Amniotic epithelial cell (primary cell): ENCODE measurements at places on chromosomes 13 and 19.

DNA sequence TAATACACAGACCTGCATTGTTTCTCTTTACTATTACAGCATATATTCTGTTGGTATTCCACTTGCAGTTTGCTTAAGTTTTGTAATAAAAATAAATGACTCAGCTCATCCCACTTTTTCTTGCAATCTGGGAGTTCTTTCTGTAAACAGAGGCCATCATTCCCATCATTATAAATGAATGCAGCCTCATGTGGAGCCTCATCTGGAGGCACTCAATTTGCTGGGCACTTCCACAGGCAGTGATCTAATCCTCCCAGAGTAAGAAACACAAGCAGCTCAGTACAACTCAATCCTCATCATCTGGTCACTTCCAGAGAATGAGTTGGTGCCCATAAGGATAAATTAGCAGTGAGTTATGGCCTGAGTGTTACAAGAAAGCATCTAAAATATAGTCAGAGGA is 2801.9 kb downstream of the PCDH9 start:
- peak; percentile 57 for DNase-seq

GRCh38 chr19:46063201-46063600 is 22.4 kb upstream of the IGFL4 start:
- DNase-seq = no peak

- DNase-seq = peak; percentile 52
Measured at GRCh38 chr13:48532256-48532505, 699 bp downstream of the RCBTB2 start.

DNA sequence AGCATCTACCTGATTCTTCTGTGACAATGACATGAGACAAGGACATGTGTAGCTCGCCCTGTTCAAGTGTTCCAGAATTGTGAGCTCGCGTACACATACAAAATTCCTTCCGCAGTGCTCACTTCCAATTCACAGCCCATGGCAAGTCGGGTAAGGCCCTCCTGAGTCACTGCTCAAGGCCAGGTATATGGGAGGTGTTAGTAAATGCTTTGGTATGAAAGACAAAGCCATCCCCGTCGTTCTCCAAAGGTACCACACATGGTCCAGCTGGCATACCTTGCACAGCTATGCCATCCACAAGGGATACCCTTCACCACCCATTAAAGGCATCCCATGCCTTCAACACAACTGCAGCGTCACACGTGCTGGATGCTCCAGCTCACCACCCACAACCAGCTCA is 4.4 kb upstream of the ELL start:
- DNase-seq = no peak

DNA sequence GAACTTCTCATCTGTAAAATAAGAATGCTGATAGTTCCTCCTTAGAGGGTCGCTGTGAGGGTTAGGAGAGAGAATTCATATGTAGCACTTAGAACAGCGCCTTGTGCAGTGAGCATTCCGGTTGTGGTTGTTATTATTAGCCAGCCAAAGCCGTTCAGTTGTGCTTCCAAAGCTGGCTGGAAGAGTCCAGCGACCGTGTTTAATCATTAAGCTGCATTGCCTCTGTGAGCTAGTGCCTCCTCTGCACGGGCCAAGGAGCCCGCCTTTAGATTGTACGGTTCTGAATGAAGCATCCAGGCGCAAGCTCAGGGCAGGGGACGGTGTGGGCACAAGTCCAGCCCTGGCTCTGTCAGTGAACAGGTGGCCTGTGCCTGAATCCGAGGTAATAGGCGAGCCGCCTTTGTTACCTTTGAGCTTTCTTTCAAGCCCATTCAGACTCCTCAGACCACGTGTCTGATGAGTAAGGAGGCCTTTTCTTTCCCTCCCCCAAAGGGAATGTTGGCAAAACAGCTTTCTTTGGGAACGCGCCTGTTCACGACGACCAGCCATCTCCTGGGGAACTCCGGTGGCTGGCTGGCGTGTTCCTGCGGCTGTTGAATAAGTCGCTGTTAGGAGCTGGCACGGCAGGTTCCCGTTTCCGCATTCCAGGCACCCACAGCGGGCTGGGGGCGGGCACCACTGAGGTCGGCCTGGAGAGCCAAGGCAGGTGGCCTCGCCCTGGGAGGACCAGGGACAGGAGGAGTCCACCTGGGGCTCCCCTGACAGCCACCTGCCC is 25.1 kb downstream of the SIPA1L3 start:
- DNase-seq = peak; percentile 57

DNA sequence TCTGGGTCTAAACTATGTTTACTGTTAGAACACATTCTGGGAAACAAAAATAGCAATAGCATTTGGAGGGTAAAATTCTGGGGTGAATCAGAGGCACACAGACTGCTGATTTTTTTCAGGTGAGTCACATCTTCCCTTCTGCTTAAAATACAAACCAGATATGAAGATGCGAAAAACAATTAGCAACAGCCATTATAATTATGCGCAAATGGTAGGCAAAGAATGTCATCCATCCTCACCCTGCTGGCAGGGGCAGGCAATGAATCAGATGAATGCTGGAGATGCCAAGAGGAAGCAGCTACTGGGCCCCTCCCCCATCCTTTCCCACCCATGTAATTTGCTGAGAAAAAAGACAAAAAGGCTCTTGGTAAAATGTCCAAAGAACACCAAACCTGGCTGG is 282.9 kb downstream of the KLF5 start:
- peak; percentile 75 for DNase-seq

DNA sequence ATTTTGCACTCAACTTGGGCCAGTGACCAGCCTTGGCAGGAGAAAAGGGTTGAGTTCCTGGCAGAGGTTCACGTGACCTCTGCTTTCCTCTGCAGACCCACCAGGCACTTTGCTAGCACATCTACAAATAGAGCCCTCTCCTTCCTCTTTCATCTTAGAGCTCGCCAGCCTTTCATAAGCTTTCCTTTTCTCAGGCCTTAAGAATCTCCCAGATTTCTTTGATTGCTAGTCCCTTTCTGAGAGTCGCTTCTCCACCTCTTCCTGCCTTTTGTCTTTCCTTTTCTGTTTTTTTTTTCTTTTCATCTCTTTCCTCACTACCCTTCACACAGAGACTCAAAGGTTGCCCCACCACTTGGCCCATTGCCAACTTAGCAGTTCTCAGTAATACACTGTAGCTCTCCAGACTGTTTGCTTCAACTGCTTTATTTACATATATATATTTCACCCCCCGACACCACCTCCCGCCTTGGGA is 375.7 kb upstream of the SPRY2 start:
- peak; percentile 25 for DNase-seq

DNA sequence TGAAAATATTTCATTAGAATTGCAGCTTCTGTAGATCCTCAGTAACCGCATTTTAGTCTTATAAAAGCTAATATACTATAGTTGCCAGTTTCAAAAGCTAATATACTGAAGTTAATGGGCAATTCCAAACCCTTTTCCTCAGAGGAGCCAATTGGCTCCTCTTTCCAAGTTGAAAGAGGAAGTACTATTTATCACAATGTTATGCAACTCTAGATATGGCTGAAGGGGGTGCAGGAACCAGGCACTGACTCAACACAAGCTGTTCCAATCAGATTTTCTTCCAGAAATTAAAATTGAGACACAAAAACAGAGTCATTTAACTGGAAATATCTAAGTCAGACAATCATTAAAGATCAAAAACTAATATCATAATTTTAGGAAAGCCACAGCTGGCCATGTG is 258.9 kb downstream of the PCDH20 start:
- DNase-seq = no peak

DNA sequence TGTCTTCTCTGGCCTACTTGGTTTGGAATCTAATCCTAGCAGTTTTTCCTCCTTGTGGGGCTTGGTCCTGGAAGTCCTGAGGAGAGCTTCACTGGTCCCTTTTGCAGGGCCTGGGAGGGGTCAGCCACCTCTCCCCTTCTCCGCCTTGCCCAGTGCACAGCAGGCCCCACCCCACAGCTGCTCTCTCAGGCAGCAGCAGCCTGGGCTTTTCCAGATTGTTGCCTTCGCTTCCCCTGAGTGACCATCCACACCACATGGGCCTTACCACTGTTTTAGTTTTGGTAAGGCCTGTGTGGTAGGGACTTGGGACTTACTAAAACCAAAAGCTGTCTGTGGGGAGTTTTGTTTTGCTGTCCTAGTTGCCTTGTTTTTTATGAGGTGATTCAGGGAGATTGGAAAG is 11.5 kb downstream of the MPHOSPH8 start:
- no peak for DNase-seq

DNA sequence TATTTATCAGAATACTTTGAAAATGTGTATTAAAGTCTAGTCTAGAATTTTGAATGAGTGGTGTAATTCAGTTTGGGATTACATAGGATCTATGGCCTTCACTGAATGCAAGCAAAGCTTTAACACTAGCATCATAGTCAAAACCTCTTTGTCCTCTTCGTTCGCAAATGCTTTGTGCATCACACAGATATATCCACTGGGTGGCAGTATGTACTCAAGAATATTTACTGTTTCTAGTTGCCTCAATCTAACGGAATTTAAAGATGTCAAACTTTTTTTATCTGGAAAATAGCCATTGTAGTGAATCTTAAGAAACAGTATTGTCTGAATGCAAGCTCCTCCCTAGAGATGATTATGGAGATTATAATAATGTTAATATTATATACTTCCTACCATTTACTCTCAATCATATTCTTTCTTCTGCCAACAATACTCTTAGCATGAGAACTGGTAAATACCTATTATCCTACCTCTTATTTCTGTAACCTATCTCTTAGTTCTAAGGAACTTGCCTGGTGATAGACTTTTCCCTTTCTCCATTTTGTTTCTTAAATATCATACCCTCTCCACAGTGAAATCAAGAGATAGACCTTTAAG is 25.8 kb downstream of the LACC1 start:
- DNase-seq = peak; percentile 60

DNA sequence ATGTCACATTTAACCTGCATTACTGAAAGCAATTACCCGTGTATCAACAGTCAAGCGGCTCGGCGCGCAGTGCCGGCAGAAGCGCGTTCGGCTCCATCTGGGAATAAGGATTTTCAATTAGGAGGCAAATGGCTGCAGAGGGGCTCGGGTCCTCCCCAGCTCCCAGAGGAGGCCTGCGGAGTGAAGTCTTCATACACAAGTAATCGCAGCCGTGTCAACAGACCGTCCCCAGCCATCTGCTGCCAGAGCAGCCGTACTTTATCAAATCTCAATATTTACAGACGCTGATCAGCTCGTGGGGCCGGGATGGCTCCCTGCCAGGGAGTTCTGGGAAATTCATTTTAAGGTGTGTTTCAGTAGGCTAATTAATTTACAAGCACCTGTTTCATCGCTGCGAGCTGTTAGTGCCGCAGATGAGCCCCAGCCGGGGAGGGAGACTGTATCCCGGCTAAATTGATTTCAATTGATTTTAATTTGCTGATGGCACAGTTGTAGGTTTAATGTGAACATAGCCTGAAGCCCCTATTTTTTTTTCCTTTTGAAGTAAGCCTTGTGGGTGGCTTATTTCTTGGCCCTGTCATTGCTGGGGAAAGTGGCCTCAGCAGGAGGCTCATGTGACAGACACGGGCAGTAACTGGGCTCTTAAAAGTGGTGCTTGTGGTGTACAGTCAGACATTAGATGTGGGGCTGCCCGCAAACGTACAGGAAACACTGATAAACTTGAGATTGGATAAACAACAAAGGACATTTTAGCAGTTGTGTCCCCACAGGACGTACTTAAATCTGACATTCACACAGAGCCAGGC is 252.7 kb downstream of the TEX29 start:
- no peak for DNase-seq

GRCh38 chr13:98810746-98811145 is 58.3 kb upstream of the SLC15A1 start:
- peak; percentile 21 for DNase-seq

GRCh38 chr19:8324186-8325050 is 3.1 kb downstream of the RPS28 start:
- no peak for DNase-seq

- DNase-seq = no peak
Measured at GRCh38 chr19:7076151-7076550, 6.6 kb downstream of the ZNF557 start.

DNA sequence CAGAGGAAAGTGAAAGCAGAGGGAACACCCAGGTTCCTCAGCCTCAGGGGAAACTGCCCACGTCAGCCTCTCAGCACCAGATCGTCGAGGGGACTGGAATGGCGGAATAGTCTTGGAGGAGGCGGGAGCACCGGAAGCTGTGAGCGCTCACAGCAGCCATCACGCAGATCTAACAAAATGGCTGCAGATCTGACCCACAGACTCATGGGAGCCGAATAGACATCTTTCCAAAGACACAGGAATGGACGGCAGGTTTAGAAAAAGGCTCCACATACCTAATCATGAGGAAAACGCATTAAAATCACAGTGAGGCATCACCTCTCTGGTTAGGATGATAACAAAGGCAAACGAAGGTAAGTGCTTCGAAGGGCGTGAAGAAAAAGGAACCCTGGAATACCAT is 11.8 kb upstream of the LILRA2 start:
- DNase-seq = no peak

- no peak for DNase-seq
Measured at GRCh38 chr19:49337267-49338022, 2.2 kb downstream of the CD37 start.

- peak; percentile 24 for DNase-seq
Measured at GRCh38 chr13:76316998-76317527, 569.1 kb downstream of the KCTD12 start.

DNA sequence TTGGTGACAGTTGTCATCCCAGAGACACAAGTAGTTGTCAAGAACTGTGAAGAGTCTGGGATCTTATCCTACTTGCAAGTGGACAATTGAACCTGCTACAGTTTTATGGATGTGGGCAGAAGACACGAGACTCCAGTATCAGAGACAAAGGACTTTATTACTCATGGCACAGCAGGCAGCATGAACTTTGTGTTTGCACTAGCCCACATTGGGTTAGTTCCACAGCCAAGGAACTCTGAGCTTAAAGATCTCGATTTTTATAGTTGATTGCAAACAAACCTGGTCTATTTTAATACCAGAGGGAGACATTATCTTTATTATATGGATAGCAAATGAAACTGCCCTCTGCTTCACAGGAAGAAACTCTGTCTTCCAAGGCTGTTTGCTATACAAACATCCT is 16.0 kb upstream of the TPM4 start:
- DNase-seq = no peak

- DNase-seq = no peak
Measured at GRCh38 chr13:51192348-51192747, 29.9 kb upstream of the FAM124A start.

GRCh38 chr13:101025925-101026324 is 351.3 kb upstream of the TMTC4 start:
- DNase-seq = no peak

DNA sequence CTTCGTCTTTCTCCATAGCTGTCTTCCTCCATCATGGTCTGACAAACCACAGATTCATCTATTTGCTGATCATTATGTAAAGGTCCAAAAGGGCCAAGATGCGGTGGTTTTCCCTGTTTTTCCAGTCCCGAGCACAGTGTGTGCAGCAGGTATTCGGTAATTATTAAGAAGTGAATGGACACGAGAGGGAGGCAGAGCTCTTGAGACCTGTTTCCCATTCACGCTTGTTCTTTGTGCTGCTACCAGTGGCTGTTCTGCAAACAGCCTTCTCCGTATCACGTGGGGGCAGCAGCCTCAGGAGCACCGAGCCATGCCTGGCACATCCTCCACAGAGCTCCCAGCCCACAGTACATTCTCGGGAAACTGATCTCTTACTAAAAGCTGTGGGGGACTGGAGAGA is 50.3 kb downstream of the CCDC70 start:
- DNase-seq = peak; percentile 8
